NCI-H187 (cell line): ENCODE measurements at places on chromosomes 11 and 22.

DNA sequence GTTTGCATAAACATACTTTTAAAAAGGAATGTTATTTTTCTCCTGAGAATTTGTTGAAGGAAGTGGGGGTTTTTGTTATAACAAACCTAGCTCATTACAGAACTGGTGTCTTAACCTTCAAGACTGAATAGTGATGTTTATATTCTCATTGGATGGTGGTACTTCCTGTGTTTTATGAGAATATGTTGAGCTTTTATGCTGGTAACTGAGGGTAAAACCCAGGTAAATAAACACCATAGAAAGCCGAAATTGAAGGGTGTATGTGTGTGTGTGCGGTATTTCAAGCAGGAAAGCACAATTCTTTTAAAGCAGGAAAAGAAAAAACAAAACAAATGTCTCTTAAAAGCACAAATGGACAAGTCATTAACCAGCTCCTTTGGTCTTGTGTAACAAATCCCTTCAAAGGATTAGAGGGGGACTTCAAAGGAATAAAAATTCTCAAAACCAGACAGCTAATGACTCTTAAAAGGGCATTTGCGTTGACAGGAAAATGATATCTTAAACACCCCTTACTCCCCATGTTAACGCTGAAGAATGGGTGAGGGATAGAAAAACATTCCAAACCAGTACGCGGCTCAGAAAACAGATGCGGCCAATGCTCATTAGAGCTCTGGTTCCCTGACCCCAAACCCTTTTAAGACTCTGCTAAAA is 23.8 kb downstream of the LMO2 start:
- no peak for DNase-seq

- DNase-seq = no peak
These were observed 80.6 kb downstream of the BCR start for GRCh38 chr22:23260645-23261581.

- DNase-seq = no peak
These were observed 2.4 kb upstream of the MUC2 start for GRCh38 chr11:1072116-1072820.

DNA sequence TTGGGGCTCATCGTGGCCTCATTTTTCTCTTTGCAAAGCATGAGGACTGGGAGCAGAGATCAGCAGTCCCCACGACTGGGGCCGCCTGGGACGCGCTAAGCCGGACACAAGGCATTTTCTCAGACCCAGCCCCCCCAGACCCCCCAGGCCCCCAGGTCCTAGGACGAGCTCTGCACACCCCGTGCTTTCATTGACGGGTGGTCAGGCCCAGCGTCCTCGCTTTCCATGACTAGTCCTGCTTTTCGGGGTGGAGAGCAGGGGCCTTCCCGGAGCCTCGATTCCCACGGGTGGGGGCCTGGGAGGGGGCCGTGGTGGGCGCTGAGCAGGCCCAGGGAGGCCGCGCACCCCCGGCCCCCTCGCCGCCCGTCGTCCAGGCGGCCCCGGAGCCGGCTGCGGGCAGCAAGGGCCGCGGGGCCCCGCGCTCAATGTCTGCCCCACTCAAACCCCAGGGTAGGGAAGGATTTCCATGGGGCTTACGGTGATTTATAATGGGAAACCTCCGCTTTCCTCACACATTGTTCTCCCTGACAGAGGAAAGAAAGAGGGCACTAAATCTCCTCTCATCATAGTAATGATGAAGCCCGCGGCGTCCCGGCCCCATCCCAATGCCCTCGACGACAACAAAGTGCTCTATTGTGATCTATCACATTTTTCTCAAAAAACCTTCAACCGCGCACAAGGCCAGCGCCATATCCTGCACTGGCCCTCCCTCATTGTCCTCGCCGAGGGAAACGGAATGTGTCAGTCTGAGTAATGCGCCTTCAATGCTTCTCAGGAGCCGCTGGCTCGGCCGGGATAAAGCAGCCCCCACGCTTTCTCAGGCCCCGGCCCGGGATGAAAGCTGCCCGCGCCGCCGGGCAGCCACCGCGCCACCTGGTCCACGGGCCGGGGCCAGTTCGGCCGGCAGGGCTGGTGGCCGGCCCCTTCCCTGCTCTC is 10.4 kb upstream of the LINC01488 start:
- DNase-seq = no peak

- peak; percentile 9 for DNase-seq
These were observed 9.1 kb downstream of the PRR33 start for GRCh38 chr11:1882265-1883238.

DNA sequence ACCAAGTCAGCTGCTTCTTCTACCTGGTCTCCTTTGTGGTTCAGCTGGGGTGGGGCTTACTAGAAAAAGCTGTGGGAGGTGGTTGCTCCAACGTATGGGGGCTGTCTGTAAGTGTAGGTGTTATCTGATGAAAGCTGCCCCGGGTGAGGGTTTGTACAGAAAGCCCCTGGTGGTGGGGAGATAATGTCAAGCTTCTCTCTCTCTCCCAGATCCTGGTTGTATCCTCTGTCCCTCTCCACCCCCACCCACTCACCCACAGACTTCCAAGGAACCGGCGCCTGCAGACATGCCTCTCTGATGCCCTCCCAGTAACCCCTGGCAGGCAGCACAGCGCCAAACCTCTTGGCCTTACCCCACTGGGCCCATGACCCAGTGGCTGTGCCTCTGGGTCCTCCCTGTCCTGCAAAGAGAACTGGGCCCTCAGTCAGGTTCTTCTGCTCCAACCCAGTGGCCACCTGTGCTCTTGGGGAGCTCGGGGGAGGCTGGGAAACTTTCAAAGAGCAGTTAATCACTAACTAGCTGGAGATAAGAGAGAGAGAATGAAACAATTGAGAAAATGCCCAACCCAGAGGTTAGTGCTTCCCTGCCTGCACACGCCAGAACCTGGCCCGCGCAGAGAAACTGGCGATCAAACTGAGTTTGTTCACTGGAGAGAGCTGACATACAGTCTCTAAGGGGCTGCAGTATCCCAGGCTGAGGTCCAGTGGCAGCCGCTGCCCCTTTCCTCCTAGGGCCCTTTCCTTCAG is 20.4 kb upstream of the EHF start:
- no peak for DNase-seq

DNA sequence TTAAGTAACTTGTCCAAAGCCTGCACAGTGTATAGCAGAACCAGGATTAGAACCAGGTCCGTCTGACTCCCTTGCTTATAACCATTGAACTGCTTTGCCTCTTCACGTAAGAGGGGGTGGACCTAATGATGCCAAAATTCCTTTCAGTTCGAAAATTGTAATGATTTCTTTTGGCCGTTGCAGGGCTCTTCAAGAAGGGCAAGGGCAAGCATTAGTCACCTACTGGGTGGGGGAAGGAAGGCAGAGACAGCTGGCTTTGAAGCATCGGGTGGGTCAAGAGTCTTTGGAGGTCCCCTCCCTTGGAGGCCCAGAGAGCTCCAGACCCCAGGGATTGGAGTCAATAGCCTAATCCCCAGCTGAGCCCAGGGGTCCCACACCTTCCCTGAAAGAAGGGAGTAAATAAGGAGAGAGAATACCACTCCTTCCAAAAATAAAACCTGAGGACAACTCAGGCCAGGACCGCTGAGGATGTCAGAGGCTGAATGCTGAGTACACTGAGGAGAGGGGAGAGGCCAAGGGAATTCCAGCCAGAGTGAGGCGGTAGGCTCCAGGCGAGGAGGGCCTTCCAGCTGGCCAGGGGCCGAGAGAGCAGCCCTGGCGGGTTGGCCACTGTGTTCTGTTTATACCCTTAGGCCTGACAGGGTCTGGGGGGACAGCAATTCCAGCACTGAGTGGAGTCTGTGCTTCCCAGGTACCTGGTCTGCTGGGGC is 14.1 kb downstream of the CREB3L1 start:
- DNase-seq = no peak

- no peak for DNase-seq
These were observed 292.7 kb downstream of the OPCML start for GRCh38 chr11:133239575-133239974.

- DNase-seq = no peak
These were observed 378.2 kb upstream of the NARS2 start for GRCh38 chr11:78952890-78953289.

- no peak for DNase-seq
These were observed 69.9 kb downstream of the MPPED1 start for GRCh38 chr22:43481568-43482317.

- DNase-seq = no peak
These were observed 361 bp downstream of the CTSD start for GRCh38 chr11:1763336-1763795.

DNA sequence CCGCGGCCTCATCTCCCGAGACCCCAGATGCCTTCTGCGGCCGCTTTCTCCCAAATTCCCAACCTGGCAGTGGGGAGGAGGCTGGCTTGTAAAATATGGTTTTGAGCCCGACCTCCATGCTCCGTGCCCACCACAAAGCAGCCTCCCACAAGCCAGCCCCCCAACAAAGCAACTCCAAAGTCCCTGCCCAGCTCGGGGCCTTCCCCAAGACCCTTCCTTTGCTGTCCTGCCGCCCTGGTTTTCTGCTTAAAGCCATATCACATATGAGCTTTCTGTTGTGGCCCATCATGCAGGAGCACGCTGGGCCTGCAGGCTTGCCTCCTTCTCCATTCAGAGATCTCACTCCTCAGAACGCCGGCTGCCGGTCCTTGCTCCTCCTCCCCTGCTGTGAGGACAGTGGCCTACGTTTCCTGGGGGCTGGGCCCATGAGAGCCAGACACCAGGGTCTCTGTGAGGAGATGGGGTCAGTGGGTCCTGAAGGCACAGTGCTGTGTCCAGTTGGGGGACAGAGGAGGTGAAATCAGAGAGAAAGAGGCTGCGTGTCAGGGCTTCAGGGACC is 680.0 kb downstream of the BRD1 start:
- DNase-seq = no peak

- DNase-seq = no peak
These were observed 77.6 kb downstream of the ENTHD1 start for GRCh38 chr22:39815932-39816331.

GRCh38 chr11:91810871-91811270 is 413.7 kb upstream of the FAT3 start:
- no peak for DNase-seq

DNA sequence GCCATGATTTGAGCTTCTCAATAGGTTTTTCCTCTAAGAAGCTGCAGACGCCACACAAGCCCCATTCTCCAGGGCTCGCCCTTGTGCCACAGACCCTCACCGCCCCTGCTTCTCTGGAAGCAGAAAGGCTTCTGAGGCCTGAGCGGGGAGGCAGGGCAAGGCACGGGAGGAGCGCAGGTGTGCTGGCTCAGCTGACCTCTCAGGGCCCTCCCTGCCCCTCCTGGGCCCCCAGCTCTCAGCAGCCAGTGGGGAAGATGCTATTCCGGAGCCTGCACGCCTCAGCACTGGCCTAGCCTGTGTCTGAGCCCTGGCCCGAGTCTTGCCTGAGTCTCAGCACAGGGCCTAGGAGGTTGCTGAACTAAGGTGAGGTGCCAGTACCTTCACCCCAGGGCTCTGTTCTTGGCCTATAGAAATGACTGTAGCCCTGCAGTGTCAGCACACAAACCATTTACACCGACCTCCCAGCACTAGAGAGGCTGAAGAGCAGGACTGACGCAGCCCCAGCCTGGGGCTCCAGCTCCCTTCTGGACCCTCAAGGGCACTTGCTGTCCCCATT is 47.1 kb upstream of the LMO1 start:
- DNase-seq = no peak

DNA sequence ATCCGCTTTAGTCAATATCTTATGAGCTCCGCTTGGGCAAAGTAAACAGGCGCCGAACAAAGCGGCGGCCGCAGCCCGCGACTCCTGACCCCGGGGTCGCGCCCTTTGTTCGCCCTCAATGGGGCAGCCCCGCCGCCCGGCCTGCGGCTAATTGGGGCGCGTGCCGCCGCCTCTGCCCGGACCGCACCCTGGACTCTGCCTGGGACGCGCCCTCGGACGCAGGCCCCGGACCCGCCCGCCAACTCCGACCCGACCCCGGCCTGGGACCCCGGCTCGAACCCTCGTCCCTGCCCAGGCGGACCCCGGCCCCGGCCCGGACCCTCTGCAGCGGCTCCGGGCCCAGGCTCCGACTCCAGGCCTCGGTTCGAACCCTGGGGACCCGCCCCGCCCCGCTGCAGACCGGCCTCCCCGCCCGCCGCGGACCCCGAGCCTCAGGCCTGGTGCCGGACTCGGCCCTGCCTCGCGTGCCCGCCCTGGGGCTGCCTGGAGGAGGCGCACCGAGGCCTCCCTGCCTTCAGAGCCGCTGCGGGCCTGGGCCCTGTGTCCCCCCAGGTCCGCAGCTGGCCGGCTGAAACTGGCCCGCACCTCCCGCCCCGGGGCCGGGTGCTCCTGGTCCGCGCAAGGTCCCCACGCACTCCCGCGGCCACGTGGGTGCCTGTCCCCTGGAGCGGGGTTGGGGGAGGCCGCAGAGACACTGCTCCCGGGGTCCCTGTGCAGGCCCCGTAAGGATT is 84.7 kb upstream of the WNT7B start:
- no peak for DNase-seq

GRCh38 chr22:28497188-28497587 is 182.5 kb downstream of the TTC28 start:
- DNase-seq = no peak

DNA sequence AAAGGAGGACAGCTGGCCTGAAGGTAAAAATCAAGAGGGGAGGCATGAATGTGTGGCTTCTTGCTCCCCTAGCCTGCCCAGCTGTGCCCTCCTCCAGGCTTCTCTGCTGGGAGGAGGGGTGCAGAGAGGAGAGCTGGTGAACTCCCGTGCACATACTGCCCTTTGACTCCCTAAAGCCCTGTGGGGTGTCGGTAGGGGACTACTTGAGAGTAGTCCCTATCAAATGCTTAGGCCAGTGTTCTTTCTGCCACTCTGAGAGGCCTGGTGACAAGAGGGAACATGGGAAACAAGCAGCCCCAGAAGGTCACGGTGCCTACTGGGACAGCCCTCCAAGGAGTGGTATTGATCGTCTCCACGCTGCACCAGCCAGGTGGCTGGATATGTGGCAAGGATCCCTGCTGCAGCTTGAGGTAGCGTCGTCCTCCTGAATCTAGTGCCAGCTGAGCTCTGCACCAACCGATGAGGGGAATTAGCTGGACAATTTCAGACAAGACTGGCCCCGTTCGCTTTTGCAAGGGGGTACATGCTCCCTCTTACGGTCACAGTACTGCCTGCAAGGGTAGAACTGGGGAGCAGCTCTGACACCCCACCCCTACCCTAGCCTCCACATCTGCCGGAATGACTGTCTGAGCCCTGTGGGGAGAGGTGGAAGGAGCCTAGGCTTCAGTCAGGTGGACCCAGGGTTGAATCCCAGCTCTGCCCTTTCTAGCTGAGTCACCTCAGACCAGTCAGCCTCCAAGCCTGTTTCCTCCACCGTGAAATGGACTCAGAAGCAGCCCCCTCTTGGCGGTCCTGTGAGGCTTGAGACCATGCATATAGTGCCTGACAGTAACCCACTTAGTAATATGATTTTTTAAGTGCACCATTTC is 17.1 kb upstream of the C11orf96 start:
- DNase-seq = no peak
